ENCODE measurements at places on chromosomes 5 and 9.

DNA sequence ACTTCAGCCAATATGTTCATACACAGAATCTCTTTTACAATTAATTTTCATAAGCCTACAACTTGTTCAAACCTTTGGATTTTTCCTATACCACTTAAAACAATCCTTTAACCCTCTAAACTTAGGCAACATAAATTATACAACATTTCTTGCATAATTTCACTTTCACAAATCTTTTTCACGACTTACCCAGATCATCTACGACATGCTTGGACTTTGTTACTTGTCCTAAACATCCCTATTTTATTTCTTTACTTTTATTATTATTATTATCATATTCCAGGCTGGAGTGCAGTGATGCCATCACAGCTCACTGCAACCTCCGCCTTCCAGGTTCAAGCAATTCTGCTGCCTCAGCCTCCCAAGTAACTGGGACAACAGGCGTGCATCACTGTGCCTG lies 68.0 kb downstream of the CACNA1B start:
- DNase-seq, result no peak

DNA sequence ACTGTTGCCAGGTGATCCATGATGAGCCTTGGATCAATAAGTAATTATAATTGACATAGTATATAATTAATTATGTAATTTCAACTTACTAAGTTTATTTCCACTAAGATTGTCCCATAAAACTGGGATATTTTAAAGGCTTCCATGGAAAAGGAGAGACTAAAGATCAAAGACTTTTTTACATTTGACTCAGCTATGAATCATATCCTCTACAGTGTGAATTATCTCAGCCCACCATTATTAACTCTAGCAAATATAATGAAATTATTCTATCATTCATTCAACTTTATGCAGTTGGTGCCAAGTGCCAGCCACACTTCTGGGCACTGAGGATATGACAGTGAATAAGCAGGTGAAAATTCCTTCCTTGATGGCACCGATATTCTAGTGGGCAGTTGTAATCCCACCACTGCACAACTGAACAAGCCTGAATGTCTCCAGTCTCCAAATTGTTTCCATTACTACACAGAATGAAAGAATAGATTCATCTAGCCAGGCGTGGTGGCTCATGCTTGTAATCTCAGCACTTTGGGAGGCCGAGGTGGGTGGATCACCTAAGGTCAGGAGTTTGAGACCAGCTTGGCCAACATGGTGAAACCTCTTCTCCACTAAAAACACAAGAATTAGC lies 21.9 kb upstream of the TXN start:
- peak; percentile 79 for DNase-seq

DNA sequence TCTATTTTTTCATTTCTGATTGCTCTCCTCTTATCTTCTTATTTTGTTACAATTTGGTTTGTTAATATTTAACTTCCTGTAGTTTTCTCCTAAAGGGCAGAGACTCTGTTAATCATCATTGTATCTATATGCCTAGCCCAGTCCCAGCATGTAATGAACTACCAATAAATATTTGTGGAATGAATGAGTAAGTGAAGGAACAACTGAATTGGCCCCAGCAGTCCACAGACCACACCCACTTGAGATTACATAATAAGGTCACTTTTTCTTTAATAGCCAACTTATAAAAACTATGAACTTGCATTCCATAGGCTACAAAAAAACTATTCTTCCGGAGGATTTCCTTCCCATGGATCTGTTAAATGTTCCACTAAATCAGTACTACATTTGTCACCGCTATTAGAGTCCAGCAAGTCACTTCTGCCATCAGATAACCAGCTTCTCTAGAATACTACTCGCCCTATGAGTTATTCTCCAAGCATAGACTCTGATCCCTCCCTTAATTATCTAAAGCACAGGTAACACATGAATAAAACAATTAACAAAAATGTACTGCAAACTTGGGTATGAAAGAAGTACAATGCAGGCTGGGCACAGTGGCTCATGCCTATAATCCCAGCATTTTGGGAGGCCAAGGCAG lies 27.5 kb upstream of the TNPO1 start:
- no peak for DNase-seq

- DNase-seq, result no peak
These were observed 23.2 kb downstream of the ECM2 start for GRCh38 chr9:92512622-92513021.

DNA sequence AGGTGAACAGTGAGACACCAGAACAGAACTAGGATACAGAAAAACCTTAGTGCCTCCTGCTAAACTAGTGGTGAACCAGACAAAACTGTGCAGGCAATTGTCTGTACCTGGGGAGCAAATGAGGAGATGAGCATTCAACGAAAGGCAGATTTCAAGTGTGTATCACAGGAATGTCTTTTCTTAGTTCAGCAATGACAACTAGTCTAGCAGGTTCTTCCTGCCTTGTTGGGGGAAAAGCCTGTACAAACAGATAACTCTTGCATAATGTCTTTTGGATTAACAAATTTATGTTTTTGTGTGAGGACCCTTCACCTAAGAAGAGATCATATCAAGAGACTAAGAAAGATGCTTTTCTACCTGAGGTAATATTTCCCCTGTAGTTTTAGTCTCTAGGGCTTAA lies 21.8 kb upstream of the DENND4C start:
- DNase-seq, result no peak

DNA sequence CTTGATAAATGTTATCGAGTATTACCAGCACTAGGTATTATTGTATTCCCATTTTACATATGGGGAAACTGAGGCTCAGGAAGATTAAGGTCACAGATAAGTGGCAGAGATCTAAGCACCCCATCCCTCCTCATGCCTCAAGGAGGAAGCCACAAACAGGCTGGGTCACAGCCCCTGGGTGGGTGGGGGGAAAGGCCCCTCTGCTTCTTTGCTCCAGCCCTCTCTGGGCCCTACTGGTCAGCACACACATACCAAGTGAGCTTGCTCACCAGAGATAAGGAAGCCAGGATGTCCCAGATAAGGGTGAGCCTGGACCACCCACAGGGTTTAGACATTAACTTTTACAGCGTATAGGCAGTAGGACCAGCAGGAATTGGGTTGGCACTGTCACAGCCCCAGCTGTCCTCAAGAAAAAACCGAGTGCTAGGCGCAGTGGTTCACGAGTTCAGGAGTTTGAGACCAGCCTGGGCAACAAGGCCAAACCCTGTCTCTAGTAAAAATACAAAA lies 45.3 kb downstream of the STK10 start:
- DNase-seq, result no peak

DNA sequence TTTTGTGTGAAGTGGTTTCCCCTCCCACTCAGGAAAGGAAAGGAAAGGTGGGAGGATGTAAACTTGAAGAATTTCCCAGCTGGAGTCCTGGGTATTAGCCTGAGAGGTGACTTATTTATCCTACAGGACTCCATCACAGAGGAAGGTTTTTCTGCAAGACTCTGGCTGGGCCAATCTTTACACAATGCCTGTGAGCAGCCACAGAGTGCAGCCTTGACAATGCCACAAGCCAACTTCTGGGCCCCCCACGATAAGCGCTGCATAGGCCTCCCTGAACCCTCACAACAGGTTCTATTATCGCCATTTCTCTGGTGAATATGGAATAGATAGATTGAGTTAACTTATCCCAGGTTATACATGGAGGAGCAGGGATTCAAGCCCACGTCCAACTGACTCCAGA lies 12.4 kb downstream of the TTC39B start:
- no peak for DNase-seq

- no peak for DNase-seq
These were observed 157.2 kb upstream of the DMRT1 start for GRCh38 chr9:684054-684890.

DNA sequence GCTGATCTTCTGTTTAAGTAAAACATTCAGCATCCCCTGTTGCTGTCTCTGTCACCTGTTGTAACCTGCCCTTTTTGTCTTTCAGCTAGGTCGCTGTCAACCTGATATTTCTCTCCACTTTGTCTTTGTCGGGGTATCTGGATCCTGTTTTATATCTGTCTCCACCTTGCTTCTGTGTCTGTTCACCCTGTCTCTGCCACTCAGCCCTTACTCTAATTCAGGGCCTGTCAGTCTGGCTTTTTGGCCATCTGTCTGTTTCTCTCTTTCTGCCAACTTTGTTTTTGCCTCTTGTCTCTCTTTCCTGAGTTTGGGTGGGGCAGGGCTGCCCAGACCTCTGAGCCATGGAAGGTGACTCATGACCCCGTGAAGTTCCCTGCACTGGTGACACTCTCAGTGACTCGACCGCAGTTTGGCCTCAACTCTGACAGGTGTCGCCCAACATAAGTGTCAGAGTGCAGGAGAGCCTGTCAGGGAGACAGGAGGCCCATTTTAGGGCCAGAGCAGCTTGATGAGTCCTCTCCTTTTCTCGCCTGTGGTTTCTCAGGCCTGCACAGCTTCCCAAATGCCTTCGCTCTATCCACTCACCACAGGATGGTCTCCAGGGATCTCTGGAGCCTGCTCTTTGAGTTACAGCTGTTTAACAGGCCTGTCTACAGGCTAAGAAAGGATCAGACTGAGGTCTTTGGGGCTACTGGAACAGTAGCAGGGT lies 868 bp downstream of the ZBTB43 start:
- DNase-seq, result peak; percentile 1

GRCh38 chr5:96857924-96858323 lies 18.4 kb upstream of the ERAP2 start:
- DNase-seq, result no peak

DNA sequence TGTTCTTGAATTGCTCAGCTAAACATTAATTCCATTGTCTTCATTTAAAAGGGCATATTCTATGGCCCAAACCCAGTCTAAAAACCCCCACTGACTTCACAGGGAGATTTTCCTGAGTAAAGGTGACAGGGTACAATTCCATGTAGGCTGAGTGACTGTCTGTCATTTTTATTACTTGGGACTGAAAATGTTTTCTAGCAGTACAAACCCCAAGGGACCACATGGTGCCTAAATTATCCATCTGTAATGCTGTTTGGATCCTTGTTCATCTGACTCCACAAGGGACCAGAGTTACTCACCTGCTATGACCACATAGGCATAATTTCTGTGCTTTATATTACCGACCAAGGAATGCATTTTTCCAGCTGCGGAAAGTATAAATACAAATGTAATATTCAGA lies 349.1 kb downstream of the ZNF608 start:
- no peak for DNase-seq

DNA sequence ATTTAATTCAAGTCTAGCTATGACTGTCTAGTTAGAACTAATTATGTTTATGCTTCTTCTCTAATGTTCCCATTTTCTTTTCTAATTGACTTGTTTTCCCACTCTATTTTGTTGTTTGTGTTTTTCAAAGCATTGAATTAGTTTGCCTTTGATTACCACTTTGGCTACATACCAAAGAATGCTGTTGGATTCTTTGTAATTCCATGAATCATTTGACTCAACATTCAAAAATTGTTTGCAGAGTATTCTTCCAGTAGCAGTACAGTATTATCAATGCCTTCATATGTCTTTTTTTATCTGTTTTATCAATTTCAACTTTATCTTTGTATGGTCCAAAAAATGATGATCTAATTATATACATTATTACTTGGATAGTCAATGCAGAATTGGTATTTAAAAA lies 288.7 kb downstream of the RFX3 start:
- no peak for DNase-seq

- DNase-seq, result no peak
These were observed 59.1 kb upstream of the SH3GL2 start for GRCh38 chr9:17519761-17520160.

- DNase-seq, result no peak
These were observed 71.7 kb downstream of the KCNT1 start for GRCh38 chr9:135773530-135774238.

DNA sequence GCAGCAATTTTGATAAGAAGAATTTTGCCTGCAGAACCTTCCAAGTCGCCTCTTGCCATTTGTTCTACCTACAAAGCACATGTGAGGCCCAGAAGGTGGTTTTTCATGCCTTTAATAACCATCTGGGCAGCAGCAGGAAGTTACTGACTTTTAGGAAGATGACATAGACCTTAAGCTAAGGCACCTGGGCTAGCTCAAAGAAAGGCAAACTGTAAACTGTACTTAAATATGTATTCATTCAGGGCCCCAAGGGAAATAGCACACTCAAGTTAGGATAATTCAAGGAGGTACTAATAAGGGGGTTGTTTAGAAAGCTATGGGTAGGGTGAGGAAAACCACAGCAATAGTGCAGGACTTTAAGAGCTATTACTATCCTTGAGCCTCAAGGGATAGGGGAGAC lies 57.3 kb upstream of the HSPB3 start:
- no peak for DNase-seq

GRCh38 chr9:89361031-89361430 lies 42.7 kb downstream of the SECISBP2 start:
- no peak for DNase-seq

DNA sequence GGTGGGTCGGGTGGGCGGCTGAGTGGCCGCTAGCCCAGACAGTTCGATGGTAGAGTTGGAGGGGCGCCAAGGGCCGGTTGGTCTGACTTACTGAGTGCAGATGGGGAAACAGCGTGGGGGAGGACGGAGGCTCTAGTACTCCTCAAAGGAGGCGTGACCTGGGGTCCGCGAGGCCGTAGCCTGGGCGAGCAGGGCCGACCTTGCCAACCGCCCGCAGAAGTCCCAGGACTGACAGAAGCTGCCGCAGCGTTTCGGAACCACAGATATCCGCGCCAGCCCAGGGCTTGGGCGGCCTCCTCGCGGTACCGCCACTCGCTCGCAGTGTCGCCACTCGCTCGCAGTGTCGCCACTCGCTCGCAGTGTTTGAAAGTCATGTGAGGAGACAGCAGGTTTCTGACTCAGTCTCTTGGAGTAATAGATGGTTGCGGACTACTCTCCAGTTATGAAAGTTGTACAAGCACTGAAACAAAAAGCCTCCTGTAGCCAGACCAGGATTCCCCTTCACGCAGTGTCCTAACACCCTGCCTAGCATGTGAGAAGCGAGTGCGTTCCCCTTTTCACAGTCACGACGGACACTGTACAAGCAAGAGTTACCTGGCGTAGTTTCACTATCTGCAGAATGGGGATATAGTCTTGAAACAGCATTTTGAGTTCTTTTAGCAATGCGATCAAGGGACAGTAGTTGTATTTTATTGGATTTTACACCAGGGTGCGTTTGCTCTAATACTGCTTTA lies 674 bp downstream of the TMEM38B start:
- peak; percentile 56 for DNase-seq

DNA sequence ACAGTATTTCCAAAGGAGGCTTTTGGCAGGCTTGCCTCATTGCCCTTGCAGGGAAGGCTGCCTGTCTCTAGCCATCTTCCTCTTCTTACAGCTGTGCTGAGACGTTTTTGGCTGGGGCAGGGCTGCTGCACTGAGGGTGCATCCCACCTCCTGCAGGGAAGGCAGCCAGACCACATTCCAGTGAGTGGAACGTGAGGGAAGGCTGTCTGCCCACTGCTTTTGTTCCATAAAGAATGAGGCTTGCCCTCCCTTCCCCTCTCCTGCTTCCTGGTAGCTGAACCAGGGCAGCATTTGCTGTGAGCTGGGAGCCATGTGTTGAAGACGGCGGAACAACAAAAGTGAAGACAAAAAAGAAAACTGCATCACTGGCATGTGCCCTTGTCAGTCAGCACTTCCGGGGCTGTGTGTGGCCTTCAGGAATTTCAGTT lies 16.8 kb downstream of the MGAT1 start:
- no peak for DNase-seq

DNA sequence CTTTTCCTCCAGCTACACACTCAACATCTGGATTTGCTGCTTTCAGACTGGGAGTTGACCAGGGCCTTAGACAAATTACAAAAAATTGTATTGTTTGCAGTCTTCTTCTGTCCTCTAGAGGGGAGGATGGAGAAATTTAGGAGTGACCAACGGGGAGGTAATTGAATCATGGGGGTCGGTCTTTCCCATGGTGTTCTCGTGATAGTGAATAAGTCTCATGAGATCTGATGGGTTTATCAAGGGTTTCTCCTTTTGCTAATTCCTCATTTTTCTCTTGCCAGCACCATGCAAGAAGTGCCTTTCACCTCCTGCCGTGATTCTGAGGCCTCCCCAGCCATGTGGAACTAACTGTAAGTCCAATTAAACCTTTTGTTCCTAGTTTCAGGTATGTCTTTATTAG lies 4.2 kb downstream of the IFNA8 start:
- no peak for DNase-seq

Measured in NCI-H1105 treated with DMSO at 0.1 percent for 48 hours (cell line).